Stimulated activated CD8-positive, alpha-beta memory T cell treated with anti-CD3 and anti-CD28 coated beads, Interleukin-2, amount 100 ng/mL, for 48 hours (primary cell): ENCODE measurements at places on chromosomes 6 and 20.

- DNase-seq = no peak
These were observed 9.5 kb upstream of the AFG1L start for GRCh38 chr6:108285381-108285780.

DNA sequence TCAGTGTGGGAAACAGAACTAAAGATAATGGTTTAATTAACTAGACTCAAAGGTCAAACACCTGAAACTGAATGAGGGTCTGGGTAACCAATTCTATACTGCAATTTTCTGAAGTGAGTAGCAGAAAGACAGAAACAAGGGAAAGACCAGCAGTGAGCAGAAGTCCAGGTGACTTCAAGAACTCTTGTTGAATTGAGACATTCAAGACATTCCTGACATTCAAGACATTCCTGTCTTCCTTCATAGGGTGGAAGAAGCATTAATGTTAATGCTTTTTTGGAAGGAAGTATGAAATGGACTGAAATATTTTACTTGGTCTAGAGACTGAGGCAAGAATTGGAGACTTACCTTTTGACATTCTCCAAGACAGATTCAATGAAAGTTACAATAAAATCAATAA is 529.9 kb upstream of the MMS22L start:
- DNase-seq = no peak

DNA sequence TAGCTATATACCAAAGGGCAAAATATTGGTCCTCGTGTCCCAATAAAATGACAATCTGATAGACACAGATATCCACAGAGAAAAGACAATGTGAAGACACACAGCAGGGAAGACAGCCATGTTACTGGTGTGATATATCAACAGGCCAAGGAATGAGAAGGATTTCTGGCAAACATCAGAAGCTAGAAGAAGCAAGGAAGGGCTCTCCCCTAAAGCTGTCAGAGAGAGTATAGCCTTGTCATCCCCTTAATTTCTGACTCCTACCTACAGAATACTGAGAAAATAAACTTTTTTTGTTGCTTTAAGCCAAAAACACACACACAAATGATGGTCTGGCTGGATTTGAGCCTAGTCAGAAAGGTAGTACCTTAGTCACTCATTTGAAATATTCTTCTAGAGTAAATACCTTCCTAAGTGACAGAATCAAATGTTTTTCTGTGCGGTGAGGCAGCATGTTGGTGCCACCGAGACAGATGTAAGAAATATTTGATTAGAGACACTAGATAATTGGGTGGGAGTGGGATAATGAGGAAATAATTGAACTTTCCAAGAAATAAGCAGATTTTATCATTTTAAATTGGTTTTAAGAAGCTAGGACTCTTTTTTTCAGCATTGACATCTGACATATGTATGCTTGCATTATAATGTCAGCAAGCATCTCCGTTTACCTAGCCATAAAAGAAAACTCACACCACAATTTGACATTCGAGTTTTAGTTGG is 123.4 kb upstream of the TFAP2D start:
- DNase-seq = no peak

- no peak for DNase-seq
These were observed 24.5 kb downstream of the ADAT2 start for GRCh38 chr6:143426026-143426425.

DNA sequence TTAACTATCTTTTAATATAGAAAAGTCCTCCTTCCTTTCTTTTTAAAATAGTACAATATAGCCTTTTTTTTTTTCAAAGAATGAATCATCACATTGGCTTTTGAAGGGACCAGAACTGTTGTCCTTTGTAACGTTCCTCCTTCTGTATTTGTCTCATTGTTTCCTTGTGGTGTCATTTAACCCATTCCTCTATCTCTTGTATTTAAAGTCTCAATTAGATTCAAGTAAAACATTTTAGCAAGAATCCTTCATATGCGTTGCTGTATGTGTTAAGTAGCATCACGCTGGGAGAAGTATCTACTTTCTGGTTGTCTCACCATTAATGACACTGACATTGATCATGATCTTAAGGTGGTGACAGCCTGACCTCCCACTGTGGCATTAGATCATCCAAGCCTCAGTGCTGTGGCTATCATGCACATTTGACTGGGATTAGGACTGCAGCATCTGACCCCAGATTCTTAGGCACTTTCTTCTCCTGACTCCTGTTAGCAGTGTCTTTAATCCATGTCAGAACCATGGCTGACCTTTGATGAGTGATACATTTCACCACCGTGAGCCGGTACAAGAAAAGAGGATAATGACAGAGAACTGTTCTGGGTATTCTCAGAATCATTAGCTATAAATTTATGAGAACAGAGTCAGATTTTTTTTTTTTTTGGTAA is 67.5 kb upstream of the TFB1M start:
- DNase-seq = no peak

DNA sequence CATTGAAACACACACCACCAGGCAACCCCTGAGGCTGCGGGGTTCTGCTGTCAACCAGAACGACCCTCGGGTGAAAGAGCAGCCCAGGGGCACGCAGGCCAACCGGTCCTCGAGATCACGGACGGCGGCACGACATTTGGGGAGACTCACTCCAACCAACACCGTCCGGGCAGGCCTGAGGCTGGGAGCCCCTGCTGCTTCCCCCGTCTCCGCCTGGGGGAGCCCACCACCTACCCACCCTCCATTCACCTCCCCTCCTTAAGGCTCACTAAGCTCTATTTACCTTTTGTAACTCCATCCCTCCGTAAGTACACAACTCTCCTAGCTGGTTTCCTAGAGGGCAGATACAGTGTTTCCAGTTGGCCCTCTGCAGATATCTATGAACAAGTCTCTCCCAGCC is 971.3 kb upstream of the DEFB115 start:
- no peak for DNase-seq
